ENCODE measurements at places on chromosomes 1 and 21.

- no peak for DNase-seq
Observed at GRCh38 chr1:242008826-242009495, 10.1 kb upstream of the MAP1LC3C start.

DNA sequence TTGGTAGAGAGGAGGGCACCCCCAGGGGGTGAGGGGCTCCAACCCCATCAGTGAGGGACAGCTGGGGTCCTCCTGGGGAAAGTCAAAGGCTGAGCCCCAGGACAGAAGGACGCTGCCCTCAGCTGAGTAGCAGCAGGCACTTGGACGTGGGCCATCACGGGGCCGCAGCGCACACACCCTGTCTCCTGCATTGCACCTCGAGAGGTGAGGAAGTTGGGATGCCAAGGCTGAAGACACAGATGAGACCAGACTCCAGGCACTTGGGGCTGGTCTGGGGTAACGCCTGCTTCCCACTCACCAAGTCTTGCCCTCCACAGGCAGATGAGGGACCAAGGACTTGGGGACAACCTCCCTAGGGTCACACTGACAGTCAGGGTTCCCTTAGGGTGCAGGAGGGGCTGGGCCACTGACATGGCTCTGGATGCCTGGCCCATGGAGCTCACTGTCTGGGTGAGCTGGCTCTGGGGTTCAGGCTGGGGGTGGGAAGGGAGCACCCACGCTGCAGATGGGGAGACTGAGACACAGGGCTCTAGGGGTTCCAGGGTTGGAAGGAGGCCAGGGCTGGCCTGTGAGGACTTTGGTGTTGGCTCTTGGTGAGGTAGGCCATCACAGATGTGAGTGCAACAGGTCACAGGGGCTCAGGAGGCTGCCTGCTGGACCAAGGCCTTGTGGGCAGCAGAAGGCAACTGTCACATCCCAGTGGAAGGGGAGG is 16.6 kb upstream of the ZNF678 start:
- no peak for DNase-seq

GRCh38 chr1:109807822-109808680 is 44.3 kb upstream of the EPS8L3 start:
- no peak for DNase-seq

DNA sequence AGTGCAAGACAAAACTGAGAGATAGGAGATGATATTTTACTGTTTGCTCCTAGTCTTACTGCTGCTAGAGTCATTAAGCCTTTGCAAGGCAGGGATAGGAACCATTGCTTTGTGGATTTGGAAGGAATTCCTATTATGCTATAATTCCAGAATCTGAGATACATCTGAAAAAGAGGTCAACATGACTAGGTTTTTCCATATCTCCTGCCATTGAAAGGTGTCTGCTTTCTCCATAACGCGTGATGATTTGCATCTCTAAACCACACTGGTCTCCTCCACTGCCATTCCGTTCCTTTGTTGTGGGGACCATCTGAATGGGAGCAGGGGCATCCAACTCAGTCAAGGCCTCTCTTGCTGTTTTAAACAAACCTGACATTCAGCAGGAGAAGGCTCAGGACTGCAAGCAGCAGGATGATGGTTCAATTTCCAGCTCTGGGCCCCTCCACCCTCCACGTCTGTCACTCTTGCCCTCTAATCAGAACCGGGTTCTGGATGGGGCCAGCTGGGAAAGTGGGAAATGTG is 45.2 kb downstream of the PLPP3 start:
- no peak for DNase-seq

DNA sequence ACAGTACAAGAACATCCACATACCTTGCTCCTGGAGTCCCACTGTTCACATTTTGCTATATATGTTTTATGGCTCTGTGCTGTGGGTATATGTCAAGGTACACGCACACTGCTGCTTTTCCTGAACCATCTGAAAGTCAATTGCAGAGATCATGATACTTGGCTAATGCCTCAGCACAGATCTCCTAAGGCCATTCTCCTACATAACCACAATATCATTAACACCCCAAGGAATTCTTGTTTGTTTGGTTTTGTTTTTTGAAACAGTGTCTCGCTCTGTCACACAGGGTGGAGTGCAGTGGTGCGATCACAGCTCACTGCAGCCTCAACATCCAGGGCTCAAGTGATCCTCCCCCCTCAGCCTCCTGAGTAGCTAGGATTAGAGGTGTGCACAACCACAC is 16.0 kb downstream of the CTNNBIP1 start:
- no peak for DNase-seq

DNA sequence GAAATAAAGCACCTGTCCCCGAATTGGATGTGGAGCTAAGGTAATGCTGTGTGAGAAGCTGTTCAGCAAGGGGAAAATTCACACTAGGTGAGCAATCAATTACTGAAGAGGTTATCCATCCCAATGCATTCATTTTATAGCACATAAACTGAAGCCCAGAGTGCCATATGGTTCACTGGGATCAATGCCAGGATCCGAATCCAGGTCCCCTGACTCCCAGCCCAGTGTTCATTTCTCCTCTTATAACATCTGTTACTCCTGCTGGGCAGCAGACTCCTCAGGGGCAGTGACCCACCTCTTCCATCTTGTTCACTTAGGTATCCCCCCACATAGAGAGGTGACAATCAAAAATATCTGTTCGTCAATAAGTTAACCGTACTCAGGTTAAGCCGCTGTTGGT is 13.2 kb upstream of the SEC16B start:
- DNase-seq = no peak
